Stimulated activated CD4-positive, alpha-beta T cell treated with anti-CD3 and anti-CD28 coated beads, TNF-alpha, amount 100 ng/mL, for 48 hours (primary cell): ENCODE measurements at places on chromosomes 16 and 17.

GRCh38 chr16:76389126-76389525, 111.9 kb downstream of the CNTNAP4 start:
- DNase-seq = no peak

GRCh38 chr16:56777482-56777881, 47.6 kb downstream of the NUP93 start:
- DNase-seq = no peak

GRCh38 chr16:57516176-57516725, 20.1 kb downstream of the CCDC102A start:
- no peak for DNase-seq

DNA sequence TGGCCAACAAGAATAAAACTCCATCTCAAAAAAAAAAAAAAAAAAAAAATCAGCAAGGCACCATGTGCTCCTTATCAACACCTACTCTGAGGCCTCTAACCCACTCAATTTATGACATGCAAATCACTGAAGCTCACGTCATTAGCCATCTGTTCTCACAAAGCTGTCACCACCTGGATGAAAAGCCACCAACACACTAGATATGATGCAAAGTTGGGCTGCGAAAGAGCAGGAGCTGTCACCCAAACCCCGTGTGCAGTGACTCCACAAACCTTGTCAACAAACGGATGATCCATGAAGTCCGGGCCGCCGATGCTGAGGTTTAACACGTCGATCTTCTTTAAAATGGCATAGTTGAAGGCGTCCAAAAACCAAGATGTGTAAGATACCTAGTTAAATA, 25.3 kb downstream of the MBTPS1 start:
- DNase-seq = no peak

DNA sequence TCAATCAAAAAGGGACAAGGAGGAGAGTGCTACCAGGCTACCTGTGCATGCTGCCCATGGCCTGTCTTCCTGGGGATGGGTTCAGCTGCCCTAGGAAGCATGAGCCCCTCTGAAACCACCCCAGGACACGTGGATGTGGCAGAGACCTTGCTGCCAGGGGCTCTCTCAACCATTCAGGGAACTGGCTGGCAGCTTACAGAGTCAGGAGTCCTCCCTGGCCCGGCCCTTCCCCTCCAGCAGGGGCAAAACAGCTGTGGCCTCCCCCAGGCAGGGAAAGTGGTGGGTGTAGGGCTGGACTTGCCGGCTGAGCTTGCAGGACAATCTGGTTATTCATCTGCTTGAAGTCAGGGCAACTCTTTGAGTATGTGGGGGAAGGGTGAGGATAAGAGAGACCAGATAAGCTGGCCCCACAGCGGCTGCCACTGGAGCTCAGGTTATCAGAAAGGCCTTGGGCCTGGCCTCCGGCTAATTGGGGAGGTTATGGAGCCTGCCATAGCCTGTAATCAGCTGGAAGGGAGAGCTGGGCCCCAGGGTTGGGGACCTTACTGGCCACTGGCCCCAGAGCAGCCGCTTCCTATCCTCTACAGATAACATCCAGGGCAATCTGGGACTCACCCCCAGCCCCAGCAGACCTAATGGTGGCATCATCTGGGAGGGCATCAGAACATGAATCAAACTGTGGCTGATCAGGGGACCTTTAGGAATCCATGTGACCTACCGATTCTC, 5.6 kb upstream of the TBX2 start:
- DNase-seq = no peak

- no peak for DNase-seq
Observed at GRCh38 chr16:83843657-83844056, 35.9 kb downstream of the HSBP1 start.

DNA sequence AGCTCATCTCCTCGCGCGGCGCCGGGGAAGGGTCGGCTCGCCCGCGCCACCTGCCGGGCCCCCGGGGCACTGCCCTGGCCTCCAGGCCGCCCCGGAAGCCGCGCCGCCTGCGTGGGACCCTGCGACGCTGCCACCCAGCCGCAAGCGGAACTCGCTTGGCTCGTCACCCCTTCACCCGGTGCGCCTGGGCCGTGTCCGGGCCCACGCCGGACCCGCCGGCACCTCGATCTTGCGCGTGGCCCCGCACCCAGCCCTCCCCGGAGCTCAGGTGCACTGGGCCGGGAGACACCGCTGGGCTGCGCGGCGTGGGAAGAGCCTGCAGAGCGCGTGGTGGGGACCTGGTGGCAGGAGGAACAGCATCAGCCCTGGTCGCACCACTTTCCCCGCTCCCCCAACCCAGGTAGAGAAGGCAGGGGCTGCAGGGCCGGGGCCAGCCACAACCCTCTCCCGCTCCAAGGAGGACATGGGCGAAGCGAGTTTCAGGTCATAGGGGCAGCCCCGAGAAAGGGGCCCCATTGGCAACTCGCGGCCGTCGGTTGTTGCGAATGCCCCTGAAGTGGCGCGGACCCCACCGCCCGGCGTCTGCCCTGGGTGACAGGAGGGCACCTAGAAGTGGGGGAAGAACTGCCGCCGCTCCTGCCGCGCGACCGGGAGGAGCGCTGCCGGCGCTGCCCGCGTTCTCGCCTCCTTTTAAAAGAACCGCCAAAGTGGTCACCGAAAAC, 363 bp upstream of the MIF4GD start:
- peak; percentile 79 for DNase-seq

DNA sequence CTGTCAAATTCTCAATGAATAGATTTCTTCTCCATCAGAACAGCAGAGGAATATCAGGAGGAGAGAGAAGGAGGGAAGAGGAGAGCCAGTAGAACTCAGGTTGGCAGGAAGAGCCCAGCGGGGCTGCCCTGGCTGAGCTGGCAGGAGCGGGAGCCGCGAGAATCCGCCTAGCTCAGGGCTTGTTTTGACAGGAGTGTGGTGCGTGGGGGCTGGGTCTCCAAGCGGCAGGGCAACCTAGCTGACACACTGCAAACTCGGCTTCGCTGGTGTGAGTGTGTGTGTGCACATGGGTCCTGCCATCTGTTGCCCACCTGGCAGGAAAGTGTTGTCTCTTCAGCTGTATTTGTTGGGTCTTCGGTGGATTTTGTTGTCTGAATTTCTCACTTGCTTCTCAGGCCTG, 27.9 kb upstream of the BCAR1 start:
- no peak for DNase-seq
